Upper lobe of right lung (tissue), 1 donor: ENCODE measurements at places on chromosomes 1 and 21. TPM values are rescaled to one million over a fixed set of nuclear protein-coding genes. Genes with fewer than 3 reads are reported as not detected.

Gene KRTAP19-2
- total RNA-seq = not detected

Gene KIAA1614
- total RNA-seq = 5.5 TPM

Gene NTRK1
- total RNA-seq = 1.2 TPM

Gene LEPROT
- total RNA-seq = 107 TPM

Gene HORMAD1
- 1.2 TPM for total RNA-seq

DNA sequence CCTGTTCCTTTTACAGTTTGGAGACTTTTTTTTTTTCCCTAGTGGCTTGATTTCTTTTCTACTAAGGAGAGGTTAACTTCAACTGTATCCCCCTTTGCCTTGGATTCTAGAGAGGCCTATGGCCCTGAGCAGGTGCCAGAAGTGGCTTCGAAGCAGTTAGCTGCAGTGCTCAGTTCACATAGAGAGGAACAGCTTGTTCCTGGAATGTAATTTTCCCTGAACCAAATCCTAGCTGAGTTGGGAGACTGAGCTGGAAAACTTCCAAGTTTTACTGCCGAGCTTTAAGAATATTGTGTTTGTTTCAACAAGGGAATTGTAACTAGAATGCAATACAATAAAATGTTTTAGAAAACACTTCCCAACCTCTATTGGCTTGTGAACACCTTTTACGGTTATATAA is 17.5 kb downstream of the RD3 start:
- peaks cover 9% of the 10 kb centered on the region for H3K4me1 ChIP-seq
- DNase-seq = no peak
- H3K27me3 ChIP-seq = peaks cover 27% of the 10 kb centered on the region

GRCh38 chr1:200139661-200140250 is 112.2 kb downstream of the NR5A2 start:
- DNase-seq = no peak
- H3K27ac ChIP-seq = no peak overlapping the region
- H3K4me1 ChIP-seq = no peaks in the 10 kb centered on the region
- no peaks in the 10 kb centered on the region for H3K27me3 ChIP-seq
- no peak overlapping the region for H3K4me3 ChIP-seq

- no peak for DNase-seq
- H3K4me3 ChIP-seq = no peak overlapping the region
- no peaks in the 10 kb centered on the region for H3K36me3 ChIP-seq
- H3K4me1 ChIP-seq = peaks cover 9% of the 10 kb centered on the region
Measured at GRCh38 chr1:89527256-89527655, 2.6 kb downstream of the LRRC8B start.

DNA sequence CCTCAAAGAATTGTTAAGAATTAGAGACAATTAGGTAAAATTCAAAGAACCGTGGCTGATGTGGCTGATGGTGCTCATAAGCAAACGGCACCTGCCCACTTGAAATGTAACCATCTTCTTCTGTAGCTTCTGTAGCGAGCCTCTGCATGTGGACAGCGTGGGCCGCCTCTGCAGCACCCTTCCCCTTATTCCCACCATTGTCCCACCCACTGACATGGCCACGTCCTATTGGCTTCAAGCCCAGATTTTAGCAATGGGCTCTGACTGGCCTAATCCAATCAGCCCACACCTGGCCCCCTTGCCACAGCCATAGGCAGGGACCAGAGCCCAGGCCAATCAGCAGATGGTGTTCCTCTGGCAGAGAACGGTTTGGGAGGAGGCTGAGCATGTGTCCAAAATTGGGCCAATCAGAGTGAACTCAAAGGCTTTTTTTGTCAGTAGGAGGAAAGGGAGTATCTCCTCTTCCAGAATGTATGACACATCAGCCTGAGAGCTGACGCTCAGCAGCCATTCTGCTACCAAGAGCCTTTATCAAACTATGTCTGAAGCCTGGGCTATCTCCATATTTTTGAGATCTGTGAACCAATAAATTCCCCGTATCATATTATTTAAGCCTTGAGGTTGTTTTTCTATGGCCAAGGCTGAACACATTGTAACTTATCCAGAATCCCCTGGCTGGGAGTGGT is 518.5 kb downstream of the SMYD3 start:
- no peak for DNase-seq
- no peak overlapping the region for H3K4me3 ChIP-seq
- H3K27me3 ChIP-seq = no peaks in the 10 kb centered on the region
- no peak overlapping the region for H3K27ac ChIP-seq
- no peaks in the 10 kb centered on the region for H3K36me3 ChIP-seq

DNA sequence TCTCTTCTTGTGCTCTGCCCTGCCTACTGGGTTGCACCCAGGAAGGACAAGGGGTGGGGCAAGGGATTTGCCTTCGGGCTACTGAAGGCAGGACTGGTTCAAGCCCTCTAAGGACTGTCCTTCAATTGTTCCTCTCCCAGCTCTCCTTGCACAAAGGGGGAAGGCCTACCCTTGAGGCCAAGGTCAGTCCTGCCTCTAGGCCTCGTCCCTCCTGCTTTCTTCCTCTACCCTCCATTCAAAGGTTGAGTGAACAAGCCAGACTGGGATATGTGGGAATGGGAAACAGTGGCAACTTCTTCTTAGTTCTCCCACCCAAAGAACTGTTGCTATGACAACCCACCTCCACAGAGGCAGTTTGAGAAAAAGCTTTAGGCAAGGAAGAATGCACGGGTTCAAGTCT is 2.7 kb downstream of the LURAP1 start:
- H3K4me1 ChIP-seq = peaks cover 6% of the 10 kb centered on the region
- DNase-seq = no peak
- H3K27ac ChIP-seq = no peak overlapping the region
- no peak overlapping the region for H3K4me3 ChIP-seq
- no peaks in the 10 kb centered on the region for H3K36me3 ChIP-seq

DNA sequence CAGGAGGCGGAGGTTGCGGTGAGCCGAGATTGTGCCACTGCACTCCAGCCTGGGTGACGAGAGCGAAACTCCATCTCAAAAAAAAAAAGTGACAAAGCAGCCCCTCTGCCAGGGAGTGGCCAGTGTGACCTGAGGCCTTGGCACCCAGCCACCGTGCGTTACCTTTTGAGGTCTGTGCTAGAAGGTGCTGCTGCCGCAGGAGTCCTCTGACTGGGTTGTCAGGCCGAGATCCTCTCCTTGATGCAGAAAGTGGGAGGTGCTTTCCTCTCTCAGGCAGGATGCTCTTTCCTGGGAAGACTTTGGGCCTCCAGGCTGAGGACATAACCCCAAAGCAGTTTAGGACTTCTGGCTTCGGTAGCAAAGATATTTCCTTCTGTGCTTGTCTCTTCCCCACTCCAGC is 280.5 kb upstream of the VAMP3 start:
- H3K27ac ChIP-seq = peak overlapping the region; percentile 70
- no peak overlapping the region for H3K4me3 ChIP-seq
- H3K27me3 ChIP-seq = no peaks in the 10 kb centered on the region
- DNase-seq = no peak

GRCh38 chr1:3626025-3626424 is 1.2 kb downstream of the TPRG1L start:
- DNase-seq = no peak
- peak overlapping the region; percentile 78 for H3K27ac ChIP-seq
- H3K4me3 ChIP-seq = peak overlapping the region; percentile 99
- H3K27me3 ChIP-seq = no peaks in the 10 kb centered on the region

DNA sequence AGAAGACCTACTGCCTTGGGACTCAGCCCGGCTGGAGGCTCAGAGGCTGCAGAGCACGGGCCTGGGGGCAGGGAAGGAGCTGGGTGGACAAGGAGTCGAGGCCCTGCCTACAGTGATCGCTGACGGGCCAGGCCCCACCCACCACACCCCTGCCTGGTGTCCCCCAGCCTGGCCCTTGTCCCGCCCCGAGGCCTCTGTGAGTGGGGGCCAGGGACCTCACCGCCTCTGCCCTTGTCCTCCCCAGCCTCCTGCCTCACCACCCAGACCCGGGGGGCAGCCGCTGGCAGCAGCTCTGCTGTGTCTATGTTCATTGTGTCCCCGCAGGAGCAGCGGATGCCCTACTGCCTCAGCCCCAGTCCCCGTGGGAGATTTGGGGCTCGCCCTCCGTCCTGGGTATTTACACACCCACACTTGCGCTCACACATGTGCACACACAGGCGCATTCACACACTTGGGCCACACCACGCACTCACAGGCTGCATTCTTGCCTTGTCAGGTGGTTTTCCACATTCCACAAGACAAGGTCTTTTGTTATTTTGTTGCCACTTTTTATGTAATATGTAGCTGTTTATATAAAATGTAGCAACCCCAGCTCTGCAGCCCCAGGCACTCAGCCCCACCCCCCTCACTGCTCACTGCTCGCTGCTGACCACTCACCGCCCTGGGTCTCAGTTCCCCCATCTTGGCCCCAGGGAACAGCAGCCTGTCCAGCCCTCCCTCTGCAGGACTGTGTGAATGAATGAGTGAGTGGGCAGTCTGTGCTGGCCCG is 7.3 kb downstream of the PFKL start:
- peaks cover 17% of the 10 kb centered on the region for H3K4me1 ChIP-seq
- DNase-seq = no peak
- peaks cover 29% of the 10 kb centered on the region for H3K36me3 ChIP-seq
- H3K4me3 ChIP-seq = no peak overlapping the region
- H3K27me3 ChIP-seq = no peaks in the 10 kb centered on the region
- H3K27ac ChIP-seq = no peak overlapping the region

- H3K4me1 ChIP-seq = no peaks in the 10 kb centered on the region
- no peak for DNase-seq
- H3K4me3 ChIP-seq = no peak overlapping the region
- H3K27ac ChIP-seq = no peak overlapping the region
- H3K27me3 ChIP-seq = no peaks in the 10 kb centered on the region
- no peaks in the 10 kb centered on the region for H3K36me3 ChIP-seq
Measured at GRCh38 chr1:71919811-71920509, 362.4 kb downstream of the NEGR1 start.

- no peaks in the 10 kb centered on the region for H3K27me3 ChIP-seq
- peak overlapping the region; percentile 39 for H3K27ac ChIP-seq
- no peaks in the 10 kb centered on the region for H3K36me3 ChIP-seq
- H3K4me3 ChIP-seq = no peak overlapping the region
- H3K4me1 ChIP-seq = peaks cover 48% of the 10 kb centered on the region
- DNase-seq = no peak
Measured at GRCh38 chr1:111219557-111220286, 7.8 kb upstream of the CHI3L2 start.

DNA sequence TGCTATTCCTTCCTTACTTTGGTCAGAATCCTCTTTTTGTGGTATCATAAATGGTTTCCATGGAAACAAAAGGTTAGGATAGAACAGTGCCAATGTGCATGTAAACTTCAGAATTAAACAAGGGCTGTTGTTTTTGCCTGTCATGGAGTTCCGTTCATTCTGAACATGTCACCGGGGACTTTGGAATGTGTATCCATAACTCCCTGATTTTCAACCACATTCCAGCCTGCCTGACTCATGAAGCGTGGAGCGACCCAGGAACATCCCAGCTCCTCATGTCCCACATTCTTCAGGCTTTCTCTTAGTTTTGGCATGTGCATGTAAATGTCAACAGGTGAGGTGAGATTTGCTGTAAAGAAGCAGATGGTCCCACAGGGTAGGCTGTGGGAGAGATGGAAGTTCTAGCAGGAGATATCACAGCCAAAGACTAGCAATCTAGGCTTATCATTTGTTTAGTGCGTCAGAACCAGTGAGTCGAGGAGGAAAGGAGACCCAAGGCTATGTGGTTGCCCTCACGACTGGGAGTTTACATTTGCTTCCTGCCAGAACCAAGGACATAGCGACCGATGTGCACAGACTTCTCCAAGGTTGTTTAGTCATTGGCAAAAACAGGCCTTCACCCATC is 23.0 kb upstream of the DNAJC11 start:
- no peaks in the 10 kb centered on the region for H3K27me3 ChIP-seq
- no peak overlapping the region for H3K27ac ChIP-seq
- no peak for DNase-seq
- H3K4me1 ChIP-seq = no peaks in the 10 kb centered on the region

- no peak for DNase-seq
- no peak overlapping the region for H3K4me3 ChIP-seq
- no peaks in the 10 kb centered on the region for H3K36me3 ChIP-seq
- H3K4me1 ChIP-seq = no peaks in the 10 kb centered on the region
- no peaks in the 10 kb centered on the region for H3K27me3 ChIP-seq
- H3K27ac ChIP-seq = no peak overlapping the region
Measured at GRCh38 chr1:4060850-4061249, 160.8 kb upstream of the C1orf174 start.

GRCh38 chr1:221841251-221841982 is 99.5 kb upstream of the DUSP10 start:
- no peak for DNase-seq
- H3K27ac ChIP-seq = no peak overlapping the region
- H3K4me3 ChIP-seq = no peak overlapping the region

- H3K27me3 ChIP-seq = no peaks in the 10 kb centered on the region
- peaks cover 8% of the 10 kb centered on the region for H3K4me1 ChIP-seq
- DNase-seq = no peak
- no peak overlapping the region for H3K27ac ChIP-seq
- H3K4me3 ChIP-seq = no peak overlapping the region
- no peaks in the 10 kb centered on the region for H3K36me3 ChIP-seq
Measured at GRCh38 chr21:29190923-29191331, 60.5 kb downstream of the MAP3K7CL start.

DNA sequence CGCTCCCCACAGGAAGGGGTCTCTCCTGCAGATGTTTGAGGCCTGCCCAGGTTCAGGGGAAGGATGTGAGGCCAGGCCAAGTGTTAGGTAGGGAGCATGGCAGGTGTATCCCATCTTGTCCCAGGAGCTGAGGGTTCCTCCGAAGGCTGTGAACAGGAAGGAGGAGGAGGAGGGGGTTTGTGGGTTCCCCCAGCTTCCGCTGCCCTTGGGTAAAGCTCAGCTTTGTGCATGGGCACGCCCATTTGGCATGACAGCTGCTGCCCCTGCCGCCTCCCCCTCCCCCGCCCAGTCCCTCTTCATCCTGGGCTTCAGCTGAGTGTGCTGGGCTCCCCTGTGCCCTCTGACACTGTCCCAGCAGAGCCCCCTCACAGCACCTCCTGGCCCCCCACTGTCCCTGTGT is 25.5 kb downstream of the TNFRSF8 start:
- H3K36me3 ChIP-seq = no peaks in the 10 kb centered on the region
- H3K27me3 ChIP-seq = no peaks in the 10 kb centered on the region
- no peak overlapping the region for H3K4me3 ChIP-seq
- no peak overlapping the region for H3K27ac ChIP-seq

GRCh38 chr1:32199717-32200072 is 700 bp upstream of the CCDC28B start:
- H3K36me3 ChIP-seq = peaks cover 30% of the 10 kb centered on the region
- H3K27me3 ChIP-seq = no peaks in the 10 kb centered on the region
- H3K4me1 ChIP-seq = peaks cover 21% of the 10 kb centered on the region
- DNase-seq = no peak
- no peak overlapping the region for H3K4me3 ChIP-seq

DNA sequence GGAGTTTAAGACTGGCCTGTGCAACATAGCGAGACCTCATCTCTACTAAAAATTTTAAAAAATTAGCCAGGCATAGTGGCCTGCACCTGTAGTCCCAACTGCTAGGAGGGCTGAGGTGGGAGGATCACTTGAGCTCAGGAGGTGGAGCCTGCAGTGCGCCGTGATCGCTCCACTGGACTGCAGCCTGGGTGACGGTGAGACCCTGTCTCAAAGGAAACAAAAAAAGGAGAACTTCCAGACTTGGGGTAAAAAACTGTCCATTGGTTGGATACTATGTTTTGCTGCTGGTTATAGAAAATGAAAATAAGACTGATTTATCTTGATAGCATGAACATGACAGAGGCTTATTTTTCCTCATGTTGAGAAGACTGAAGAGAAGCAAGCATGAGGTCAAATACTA is 79.4 kb downstream of the WDR4 start:
- no peak overlapping the region for H3K4me3 ChIP-seq
- no peaks in the 10 kb centered on the region for H3K4me1 ChIP-seq
- H3K36me3 ChIP-seq = no peaks in the 10 kb centered on the region
